ENCODE measurements at places on chromosomes 7 and 10. TPM values are rescaled to one million over a fixed set of nuclear protein-coding genes. Genes with fewer than 3 reads are reported as not detected.

- no peak for DNase-seq
Observed at GRCh38 chr10:46546591-46547540, 9.6 kb downstream of the GPRIN2 start.

- DNase-seq: no peak
Observed at GRCh38 chr10:98431016-98431415, 15.7 kb downstream of the HPS1 start.

DNA sequence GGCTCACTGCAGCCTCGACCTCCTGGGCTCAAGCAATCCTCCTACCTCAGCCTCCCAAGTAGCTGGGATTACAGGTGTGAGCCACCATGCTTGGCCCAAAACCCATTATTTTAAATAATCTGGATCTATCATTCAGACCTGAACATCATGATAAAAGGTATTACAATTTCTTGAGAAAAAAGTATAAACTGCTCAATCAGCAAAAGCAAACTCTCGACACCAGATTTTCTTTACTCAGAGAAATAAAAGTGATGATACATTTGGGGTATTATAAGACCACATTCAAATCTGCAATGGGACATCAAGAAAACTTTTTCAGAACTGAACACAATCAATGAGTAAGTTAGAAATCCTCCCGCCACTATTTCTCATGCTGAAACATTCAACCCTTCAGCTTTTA, 41.2 kb downstream of the JMJD1C start:
- no peak for DNase-seq

GRCh38 chr10:112389271-112389822, 15.4 kb downstream of the ACSL5 start:
- peak; percentile 33 for DNase-seq

DNA sequence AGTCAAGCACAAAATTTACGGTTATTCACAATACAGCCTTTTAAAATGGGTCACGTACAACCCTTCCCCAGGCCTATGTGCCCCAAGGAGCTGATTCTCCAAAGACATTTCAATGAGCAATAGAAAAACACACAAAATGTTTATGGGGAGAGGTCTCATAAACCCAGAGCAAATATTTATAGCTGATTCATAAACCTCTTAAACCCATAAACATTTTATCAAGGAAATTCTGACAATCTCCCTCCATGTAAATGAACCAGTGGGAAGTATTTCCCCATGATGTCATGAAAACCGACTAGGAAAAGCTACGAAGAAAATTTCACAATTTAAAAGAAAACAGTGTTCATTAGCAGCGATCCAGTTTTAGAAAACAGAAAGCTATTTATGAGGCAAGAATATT, 36.0 kb downstream of the SFMBT2 start:
- DNase-seq: no peak

The HSPA12A gene
- total RNA-seq: 10.3 TPM

The MRC1 gene
- total RNA-seq: 0.08 TPM
